ENCODE measurements at places on chromosomes 12 and 14.

GRCh38 chr12:26047401-26048226 is 77.2 kb downstream of the BHLHE41 start:
- no peak for DNase-seq

DNA sequence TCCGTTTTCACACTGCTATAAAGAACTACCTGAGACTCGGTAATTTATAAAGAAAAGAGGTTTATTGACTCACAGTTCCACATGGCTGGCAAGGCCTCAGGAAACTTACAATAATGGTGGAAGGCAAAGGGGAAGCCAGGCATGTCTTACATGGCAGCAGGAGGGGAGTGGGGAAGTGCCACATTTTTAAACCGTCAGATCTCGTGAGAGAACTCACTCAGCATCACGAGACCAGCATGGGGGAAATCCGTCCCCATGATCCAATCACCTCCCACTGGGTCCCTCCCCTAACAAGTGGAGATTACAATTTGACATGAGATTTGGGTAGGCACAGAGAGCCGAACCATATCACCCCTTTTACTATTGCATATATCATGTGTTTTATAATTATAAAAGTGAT is 2.0 kb upstream of the PIGH start:
- no peak for DNase-seq

- DNase-seq: no peak
Observed at GRCh38 chr14:21913759-21914158, 240.1 kb upstream of the OR4E1 start.

- no peak for DNase-seq
Observed at GRCh38 chr14:61889914-61890351, 127.7 kb downstream of the SNAPC1 start.

DNA sequence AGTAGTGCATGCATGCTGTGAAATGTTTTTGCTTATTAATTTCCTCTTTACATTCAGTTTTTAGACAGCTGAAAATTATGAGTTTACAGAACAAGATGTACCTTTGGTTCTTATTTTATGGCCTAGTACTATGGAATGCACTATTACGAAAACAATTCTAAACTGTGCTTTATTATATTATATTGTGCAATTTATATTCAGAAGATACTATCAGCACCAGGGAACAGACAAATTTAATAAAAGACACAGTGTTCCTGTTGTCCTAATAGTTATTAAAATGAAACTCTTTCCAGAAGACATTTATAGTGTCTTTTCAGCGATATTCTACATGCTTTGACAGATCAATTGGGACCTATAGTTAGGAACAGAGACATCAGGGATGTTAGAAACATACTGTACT is 427.3 kb downstream of the BTG1 start:
- peak; percentile 92 for DNase-seq

- peak; percentile 23 for DNase-seq
Observed at GRCh38 chr12:125683748-125684381, 618.6 kb downstream of the AACS start.
